ENCODE measurements at places on chromosomes 2 and 18.
A peak's percentile ranks its signal among the peaks of the same experiment; 100 is the strongest.

- no peaks in the 10 kb centered on the region for H3K4me1 ChIP-seq
- no peaks in the 10 kb centered on the region for H3K36me3 ChIP-seq
- H3K27ac ChIP-seq: no peak overlapping the region
- peaks cover 86% of the 10 kb centered on the region for H3K27me3 ChIP-seq
- no peak for DNase-seq
Observed at GRCh38 chr2:104851291-104852089, 2.4 kb upstream of the POU3F3 start.

GRCh38 chr2:108630567-108631405, 88.5 kb upstream of the RANBP2 start:
- no peaks in the 10 kb centered on the region for H3K36me3 ChIP-seq
- no peak overlapping the region for H3K4me3 ChIP-seq
- no peak for DNase-seq
- no peaks in the 10 kb centered on the region for H3K27me3 ChIP-seq
- H3K27ac ChIP-seq: peak overlapping the region; percentile 55

DNA sequence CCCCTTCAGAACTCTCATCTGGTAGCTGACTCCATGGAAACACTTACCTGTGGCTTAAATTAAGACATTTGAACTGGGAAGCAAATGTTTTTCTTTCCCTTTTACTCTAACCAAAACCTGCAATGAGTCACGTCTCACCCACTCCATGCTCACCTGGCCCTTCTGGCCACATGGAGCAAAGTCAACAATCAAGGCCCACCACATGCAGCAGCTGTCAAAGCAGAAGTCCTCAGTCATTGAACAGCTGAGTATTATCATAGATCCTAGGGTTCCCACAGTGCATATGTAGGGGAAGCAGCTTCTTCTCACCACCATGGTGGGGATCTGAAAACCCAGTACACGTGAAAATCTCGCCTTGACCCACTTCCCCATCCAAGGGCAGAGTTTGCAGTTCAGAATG, 12.3 kb upstream of the MEP1B start:
- no peak for DNase-seq
- no peaks in the 10 kb centered on the region for H3K36me3 ChIP-seq
- no peaks in the 10 kb centered on the region for H3K27me3 ChIP-seq
- no peak overlapping the region for H3K4me3 ChIP-seq

- no peak for DNase-seq
- no peaks in the 10 kb centered on the region for H3K27me3 ChIP-seq
- no peak overlapping the region for H3K27ac ChIP-seq
- H3K4me1 ChIP-seq: no peaks in the 10 kb centered on the region
Observed at GRCh38 chr18:834082-834720, 22.2 kb upstream of the YES1 start.

Measured in RWPE2 (cell line).